AG09319 (cell line): ENCODE measurements at places on chromosomes 4 and X.
A peak's percentile ranks its signal among the peaks of the same experiment; 100 is the strongest.

DNA sequence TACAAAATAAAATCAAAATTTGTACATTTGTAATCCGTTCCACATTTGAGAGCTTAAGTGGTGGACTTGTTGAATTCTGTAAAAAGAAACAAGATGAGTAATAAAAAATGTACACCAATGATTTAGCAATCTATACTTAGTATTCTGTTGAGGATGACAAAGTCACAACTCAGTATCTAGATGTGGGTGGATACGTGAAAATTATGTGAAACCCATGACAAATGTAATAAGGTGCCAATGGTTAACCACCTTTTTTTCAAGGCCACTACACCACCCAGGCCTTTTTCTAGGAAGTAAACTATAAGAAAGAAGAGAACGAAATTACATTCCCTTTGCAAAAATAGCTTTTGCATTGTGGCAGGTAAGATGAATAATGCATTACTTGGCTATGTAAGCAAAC, 77.0 kb downstream of the ATP8A1 start:
- no peak for DNase-seq

DNA sequence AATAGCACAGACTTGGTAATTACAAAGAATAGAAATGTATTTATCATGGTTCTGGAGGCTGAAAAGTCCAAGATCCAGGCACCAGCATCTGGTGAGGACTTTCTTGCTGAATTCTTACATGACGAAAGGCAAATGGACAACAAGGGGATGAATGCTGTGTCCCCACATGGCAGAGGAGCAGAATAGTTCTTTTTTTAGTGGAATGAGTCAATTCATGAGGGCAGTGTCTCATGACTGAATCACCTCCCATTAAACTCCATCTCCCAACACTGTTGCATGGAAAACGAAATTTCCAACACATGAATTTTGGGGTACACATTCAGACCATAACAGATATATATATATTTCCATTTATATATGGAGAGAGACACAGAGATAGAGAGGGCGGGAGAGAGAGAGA, 628.3 kb downstream of the TRIML1 start:
- DNase-seq, result no peak

DNA sequence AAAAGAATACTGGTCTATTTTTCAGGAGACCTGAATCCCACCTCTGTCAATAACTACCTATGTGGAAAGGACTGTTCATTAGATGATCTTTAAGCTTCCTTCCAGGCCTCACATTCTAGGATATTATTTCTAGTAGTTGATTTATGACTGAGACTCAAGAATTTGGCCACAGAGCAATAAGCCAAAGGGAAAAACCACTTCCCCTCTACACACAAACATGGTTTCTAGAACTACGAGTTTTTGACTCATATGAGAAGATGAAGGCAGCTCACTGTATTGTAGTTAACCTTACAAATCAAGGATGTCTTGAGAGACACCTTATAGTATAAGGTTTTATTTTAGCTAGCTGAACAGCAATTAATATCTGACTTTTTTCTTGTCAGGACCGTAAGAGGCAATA, 36.9 kb upstream of the GDPD2 start:
- no peak for DNase-seq

GRCh38 chr4:97994765-97995465, 148.4 kb downstream of the STPG2 start:
- DNase-seq, result no peak

DNA sequence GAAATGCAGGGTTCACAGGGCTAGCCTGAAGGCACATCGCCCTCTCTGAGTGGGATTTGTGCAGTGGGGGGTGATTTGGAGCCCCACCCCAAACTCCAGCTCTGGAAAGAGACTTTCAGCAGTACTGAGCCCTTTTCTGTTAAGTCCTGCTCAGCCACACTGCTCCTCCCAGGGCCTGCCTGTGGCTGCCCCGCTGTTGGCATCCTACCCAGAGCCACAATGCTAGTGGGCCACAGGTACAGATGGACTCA, 52.7 kb downstream of the CXorf49B start:
- no peak for DNase-seq

DNA sequence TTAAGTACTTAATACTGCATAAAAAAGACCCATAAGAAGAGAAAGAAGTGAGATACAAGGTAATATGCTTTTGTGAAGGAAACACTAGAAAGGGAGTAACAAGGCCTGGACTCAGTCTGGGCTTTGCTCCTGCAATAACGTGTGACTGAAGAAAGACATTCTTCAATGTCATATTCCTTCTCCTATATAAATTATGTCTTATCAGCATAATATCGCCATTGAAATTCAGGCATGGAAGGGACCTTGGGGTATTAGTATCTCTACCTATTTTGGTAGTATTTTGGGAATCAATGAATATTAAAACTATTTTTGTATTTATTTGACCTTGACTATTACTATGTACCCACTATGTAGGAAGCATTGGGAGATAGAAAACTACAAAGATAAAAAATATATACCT, 62.2 kb upstream of the GIMD1 start:
- DNase-seq, result no peak

DNA sequence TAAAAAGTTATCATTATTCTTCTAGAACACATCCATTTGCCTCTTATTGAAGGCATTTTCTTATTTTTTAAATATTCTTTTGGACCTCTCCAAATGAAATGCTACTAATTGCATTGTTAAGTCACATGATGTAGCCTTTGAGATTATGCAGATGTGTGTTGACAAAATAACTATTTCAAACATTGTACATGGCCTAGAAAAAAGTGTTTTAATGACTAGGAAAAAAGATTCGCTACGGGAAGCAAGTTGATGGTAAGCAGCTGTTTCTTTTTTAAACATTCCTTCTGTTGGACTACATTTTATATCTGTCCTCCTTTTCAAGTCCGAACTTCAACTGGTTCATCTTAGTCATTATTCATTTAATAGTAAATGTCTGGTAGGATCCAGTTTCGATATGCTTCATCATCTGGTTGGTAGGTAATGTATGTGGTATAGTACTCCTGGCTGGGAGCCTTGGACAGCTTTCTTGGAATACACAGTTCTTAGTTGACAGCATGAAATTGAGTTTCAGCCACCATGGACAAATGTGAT, 34.3 kb upstream of the GUCY1A1 start:
- DNase-seq, result no peak

- DNase-seq, result peak; percentile 37
Measured at GRCh38 chrX:131830400-131831184, 192.5 kb upstream of the STK26 start.

DNA sequence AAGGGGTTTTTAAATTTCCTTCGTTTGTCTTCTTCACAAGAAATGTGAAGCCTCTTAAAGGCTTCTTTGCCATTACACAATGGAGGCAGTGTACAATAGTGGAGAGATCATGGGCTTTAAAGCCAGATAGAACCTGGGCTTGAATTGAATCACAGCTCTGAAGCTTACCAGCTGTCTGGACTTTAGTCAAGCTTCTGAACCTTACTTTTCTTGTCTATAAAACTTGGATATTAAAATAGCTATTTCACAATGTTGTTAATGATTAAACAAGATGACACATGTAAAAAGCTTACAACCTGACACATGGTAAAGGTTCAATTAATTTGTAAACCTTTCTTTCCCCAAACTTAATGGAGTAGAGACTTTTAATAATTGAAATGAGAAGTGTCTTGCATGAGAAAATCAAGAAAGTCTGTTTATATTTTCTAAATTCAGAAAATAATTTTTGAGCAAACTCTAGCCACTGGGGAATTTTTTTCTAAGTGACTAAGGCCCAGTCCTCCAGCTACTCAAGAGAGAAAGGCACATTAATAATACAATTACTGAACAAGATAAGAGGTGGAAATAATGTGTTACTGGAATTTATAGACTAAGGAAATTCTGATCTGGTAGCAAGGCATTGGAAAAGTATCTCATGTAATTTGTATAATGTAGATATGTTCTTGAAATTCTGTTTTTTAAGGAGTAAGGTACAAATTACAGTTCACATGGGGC, 21.7 kb upstream of the TBC1D8B start:
- DNase-seq, result no peak
